Hindlimb muscle (tissue), 1 donor: ENCODE measurements at places on chromosomes 4 and X. TPM values are rescaled to one million over a fixed set of nuclear protein-coding genes. Genes with fewer than 3 reads are reported as not detected.

DNA sequence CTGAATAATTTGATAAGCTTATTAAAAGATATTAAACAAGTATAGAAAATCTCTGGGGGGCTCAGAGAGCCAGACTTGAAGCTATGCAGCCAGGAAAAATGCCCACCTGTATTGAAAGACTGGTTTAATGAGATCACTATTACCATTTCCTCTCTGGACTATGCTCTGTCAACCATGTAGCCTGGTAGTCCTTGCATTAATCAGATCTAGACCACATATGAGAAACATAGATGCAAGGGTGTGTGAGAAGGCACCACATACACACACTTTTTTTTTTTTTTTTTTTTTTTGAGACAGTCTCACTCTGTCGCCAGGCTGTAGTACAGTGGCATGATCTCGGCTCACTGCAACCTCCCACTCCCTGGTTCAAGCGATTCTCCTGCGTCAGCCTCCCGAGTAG, 75.9 kb upstream of the ATP8A1 start:
- no peak for DNase-seq

GRCh38 chr4:3516836-3517730, 15.1 kb downstream of the LRPAP1 start:
- DNase-seq = no peak

ENPP6 gene
- 11.6 TPM for polyA plus RNA-seq

DNA sequence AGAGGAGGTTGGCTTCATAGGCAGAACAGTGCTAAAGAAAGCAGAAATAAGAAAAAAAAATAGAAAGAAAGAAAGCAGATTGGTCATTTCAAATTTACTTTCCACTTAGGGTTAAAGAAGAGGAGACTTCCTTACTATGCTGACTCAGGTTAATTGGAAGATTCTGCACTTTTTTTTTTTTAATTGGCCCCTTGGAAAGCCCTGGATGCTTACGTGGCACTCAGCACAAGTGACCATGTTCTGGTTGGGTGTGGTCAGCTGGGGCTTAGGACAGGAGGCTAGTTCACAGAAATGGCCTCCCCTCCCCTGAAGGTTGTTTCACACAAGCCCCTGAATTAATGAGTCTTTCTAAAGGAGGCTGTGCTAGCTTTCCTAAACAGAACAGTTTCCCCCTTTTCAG, 14.5 kb downstream of the MAGEA9B start:
- no peak for DNase-seq

NAT8L gene
- 4.4 TPM for polyA plus RNA-seq

SMIM20 gene
- polyA plus RNA-seq = 48.5 TPM

DNA sequence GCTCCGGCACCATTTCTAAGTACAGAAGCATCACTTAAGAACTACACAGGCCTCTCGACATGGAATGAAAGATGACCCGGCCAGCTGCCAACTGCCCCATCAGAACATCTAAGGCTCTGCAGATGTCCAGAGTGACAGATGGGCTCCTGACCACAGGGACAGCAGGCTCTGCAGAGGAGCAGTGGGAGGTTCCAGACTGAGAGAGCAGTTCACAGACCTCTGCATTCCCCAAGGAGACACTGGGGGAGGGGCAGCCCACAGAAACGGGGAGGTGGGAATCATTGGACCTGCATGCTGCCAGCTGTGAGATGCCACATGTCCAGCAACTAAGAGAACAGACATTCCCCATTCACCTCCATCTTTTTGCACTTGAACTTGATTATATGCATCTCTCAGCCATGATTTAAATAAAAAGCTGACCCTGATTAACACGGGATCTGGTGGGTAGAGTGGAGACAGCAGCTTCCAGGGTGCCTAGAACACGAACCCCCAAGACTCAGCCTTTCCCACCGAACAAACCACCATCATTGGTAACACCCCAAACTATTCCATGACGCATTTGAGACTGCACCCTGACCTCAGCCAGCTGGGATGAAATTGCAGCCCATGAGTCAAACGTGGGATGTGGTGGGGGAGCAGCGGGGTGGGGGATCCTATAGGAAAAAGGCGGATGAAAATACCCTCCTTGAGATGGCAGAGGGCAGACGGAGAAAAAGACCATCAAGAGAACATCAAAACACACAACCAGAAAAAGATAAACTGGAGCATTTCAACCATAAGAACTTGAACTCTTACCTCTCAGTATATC, 47.2 kb downstream of the AFAP1 start:
- no peak for DNase-seq

DNA sequence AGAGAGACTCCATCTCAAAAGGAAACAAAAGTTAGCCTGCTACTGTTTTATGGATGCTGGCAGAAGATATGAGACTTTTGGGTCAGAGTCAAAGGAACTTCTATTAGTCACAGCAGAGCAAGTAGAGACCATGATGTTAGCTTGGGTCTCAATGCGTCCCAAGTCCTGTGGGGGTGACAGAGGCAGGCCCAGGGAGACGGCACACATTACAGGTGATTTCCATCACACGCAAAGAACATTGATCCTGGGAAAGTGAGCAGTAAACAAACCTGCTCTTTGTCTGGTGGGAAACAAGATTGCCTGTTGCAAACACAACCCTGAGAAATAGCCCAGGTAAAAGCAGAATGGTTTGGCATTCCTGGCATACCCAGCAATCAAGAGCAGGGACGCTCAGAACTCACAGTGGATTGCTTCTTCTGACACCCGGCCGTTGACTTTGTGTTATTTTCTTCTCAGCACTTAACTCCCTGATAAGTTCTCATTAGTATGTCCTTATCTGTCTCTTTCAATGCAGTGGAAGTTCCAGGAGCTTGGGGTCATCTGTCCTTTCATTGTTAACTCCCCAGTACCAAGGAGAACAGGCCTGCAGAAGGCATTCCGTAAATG, 51.2 kb upstream of the LGI2 start:
- no peak for DNase-seq

GRCh38 chr4:54719378-54719777, 61.6 kb downstream of the KIT start:
- no peak for DNase-seq

- no peak for DNase-seq
These were observed 5.1 kb downstream of the RAB33B start for GRCh38 chr4:139458999-139459398.

PRR32 gene
- 106 TPM for polyA plus RNA-seq

- no peak for DNase-seq
These were observed 844.9 kb upstream of the SLIT2 start for GRCh38 chr4:19406789-19407188.

DNA sequence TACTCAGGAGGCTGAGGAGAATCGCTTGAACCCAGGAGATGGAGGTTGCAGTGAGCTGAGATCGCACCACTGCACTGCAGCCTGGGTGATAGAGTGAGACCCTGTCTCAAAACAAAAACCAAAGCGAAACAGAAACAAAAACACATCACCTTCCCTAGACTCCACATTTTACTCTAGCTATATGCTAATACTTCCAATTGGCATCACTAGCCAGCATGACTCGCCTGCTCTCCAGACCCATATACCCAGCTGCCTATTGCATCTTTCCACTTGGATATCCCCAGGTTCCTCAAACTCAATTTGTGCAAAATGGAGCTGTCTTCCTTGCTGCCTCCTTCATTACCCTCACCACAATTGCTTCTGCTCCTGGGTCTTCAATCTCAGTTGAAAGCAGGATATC, 22.4 kb upstream of the LAP3 start:
- DNase-seq = no peak

GRCh38 chr4:52510939-52511565, 148.0 kb downstream of the USP46 start:
- no peak for DNase-seq

- no peak for DNase-seq
These were observed 81.6 kb downstream of the WDR19 start for GRCh38 chr4:39263895-39264294.

DNA sequence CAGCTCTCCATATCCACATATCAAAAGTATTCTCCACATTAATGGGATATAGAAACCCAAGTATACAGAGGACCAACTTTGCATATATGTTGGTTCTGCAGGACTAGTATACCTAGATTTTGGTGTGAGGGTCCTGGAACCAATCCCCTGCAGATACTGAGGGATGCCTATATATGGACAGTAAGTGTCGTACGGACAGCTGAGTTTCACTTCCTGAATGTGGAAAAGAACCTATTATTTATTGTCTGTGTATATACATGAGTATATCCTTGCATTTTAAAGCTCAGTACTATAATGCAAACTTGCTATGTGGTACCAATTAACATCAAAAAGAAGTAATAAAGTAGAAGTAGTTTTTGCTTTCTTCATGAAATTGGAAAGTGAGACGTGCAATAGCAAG, 101.9 kb downstream of the FBXW7 start:
- DNase-seq = no peak

DNA sequence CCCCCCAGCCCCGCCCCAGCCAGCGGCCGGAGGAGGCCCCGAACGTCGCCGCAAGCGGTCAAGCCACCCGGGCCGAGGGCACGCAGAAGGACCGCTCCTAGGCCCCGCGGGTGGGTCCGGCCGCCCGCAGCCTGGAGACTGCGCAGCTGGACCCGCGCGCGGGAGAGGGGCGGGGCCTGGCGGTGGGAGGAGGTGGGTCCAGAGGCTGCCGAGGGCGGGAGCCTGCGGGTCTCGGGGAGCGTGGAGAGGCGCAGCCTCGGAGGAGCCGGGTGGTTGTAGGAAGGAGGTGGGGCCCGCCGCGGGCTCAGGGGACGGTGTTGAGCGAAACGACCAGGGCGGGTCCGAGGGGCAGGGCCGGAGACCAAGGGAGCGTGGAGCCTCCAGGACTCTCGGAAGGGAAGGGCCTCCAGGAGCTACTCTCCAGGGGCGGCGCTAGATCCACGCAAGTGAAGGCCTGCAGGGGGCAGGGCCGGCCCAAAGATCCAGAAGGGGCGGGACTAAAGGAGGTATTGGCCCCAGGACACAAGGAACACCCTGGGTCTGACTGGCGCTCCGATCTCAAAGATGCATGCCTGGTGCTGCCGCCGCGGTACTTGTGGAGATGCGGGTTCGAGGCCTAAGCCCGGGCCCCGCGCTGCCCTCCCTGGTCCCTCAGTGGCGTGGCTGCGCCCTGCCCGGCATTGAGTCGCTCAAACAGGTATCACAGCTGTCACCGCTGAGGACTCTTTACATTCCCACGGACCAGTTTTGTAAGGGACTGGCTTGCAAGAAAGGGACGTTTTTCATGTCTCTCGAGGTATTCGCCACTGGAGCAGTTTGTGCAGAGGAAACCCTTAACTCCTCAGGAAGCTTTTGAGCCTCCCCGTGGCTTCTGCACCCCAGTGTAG, 5.9 kb downstream of the TIMM17B start:
- peak; percentile 73 for DNase-seq

MAGEA2B gene
- polyA plus RNA-seq = not detected

UGT2B11 gene
- not detected for polyA plus RNA-seq

GRCh38 chr4:40301603-40302002, 33.5 kb upstream of the CHRNA9 start:
- no peak for DNase-seq

DNA sequence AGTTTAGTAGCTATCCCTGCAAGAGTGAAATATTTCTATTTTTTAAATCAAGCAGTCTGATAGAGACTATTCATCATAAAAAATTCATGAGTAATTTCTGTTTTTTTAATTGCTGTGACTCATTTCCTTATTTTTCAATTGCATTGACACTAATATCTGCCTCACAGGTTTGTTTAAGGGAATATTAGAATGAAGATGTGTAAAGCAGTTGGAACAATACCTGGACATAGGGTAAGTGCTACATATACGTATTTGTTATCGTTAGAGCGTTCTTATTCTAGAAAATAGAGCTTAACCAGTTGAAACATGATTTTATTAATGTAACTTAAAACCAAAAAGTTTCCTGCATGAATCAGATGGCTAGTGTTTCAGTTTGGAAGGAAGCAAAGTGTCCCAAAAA, 2211.3 kb downstream of the PCDH7 start:
- DNase-seq = no peak

DNA sequence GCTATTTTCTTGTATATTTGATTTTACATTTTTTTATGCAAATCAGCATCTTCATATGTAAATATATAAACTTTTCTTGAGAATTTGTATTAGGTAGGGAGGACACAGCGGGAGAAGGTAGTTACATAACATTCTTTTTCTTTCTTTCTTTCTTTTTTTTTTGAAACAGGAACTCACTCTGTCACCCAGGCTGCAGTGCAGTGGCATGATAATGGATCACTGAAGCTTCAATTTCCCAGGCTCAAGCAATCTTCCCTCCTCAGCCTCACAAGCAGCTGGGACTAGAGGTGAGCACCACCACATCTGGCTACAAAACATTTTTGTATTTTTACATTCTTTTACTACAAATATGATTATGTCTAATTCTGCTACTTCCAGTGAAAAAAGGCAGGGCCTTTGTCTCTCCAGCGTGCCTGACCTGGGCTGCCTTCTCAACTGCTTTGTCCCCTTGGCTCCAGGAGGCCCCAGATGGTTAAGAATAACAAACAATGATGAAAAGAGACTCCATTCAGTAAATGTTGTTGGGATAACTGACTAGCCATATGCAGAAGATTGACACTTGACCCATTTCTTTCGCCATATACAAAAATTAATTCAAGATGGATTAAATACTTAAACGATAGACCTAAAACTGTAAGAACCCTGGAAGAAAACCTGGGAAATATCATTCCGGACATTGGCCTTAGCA, 46.5 kb upstream of the FAT4 start:
- no peak for DNase-seq

GRCh38 chr4:10831727-10832408, 147.3 kb upstream of the CLNK start:
- DNase-seq = no peak

DNA sequence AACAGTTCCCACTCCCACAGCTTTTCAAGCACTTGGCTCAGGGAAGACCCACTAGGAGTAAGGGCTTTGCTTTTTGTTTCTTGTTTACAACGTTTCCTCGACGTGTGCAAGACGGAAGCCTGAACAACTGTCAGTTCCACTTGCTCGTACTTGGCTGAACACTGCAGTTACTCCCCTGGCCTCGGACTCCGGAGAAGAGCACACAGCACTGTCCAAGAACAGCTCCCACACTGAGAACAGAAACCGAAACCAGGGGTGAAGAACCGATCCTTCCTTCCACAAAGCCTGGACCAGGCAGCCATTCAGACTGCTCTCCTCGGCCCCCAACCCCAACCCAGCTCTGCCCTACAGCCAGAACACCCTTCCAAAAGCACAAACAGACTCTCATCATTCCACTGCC, 25.5 kb downstream of the IRF2 start:
- DNase-seq = peak; percentile 84

OTC gene
- polyA plus RNA-seq = not detected

ZFYVE28 gene
- polyA plus RNA-seq = 2.5 TPM

MAGEA6 gene
- not detected for polyA plus RNA-seq

DNA sequence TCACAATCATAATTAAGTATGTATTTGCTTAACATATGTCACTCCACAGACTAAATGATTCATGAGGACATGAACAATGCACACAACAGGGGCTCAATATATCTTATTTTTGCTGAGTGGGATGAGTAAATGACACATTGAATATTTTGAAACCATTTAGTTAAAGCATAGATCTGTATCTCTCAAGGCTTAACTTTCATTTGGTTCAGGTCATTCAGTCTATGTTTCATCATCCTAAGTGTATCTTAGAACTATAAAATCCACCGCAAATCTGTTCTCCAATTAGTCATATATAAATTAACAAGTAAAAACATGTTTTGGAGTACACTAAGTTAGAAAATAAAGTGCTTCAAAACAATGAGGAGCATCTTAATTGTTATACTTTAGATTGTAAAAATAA, 45.8 kb downstream of the AREG start:
- no peak for DNase-seq

PF4V1 gene
- not detected for polyA plus RNA-seq

PABPC1L2A gene
- polyA plus RNA-seq = not detected

CLTRN gene
- 0.83 TPM for polyA plus RNA-seq

PITX2 gene
- polyA plus RNA-seq = 32.6 TPM
